Pulmonary artery endothelial cell (primary cell): ENCODE measurements at places on chromosomes 1 and 21.

DNA sequence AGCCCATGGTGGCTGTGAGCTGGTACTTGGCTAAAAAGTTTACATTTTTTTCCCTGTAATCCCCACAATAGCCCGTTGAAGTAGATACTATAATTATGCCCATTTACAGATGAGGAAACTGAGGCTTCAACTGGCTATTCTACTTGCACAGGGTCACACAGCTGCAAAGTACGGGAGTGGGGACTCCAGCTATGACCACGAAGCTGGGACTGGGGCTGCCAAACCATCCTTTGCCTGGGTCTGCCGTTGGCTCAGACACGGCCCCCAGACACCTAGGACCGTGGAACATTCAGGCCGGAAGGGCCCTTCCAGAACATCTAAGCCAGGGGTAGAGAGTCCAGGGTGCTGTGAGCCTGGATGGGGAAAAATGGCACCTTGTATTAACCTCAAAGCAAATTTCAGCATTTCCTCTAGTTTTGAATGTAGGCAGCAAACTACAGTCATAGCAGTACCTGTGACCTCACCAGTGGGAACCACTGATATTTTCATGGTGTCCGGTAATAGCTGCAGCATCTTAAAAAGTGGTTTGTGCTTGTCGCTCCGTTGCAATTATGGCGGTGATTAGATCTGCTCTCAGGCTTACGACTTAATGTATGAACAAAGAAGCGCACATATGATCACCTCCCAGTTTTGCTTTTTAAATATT, 4.3 kb downstream of the TP73 start:
- no peak for DNase-seq

- DNase-seq = no peak
These were observed 102.5 kb upstream of the COA6 start for GRCh38 chr1:234270581-234271242.

DNA sequence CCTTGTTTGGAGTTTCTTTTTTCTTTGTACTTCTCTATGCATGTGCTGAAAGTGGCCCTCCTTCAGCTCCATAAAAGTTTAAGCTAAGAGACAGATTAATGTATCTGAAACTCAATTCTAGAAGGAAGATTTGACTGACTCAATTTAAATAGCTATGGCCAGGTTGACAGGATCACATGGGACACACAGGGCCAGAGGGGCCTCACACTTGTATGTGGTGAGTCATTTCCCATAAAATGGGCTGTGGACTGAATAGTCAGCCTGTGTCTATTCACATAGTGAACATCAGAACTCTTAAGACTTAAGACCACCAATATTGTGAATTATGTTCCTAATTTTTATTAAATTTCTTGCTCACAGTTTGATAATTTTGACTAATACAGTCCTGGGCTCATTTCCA, 45.7 kb upstream of the DEPDC1 start:
- DNase-seq = no peak

GRCh38 chr1:27307874-27308598, 13.9 kb upstream of the TMEM222 start:
- DNase-seq = no peak
